RWPE1 (cell line): ENCODE measurements at places on chromosomes 7 and 10.

- DNase-seq = no peak
Observed at GRCh38 chr7:45203459-45203858, 45.9 kb downstream of the RAMP3 start.

DNA sequence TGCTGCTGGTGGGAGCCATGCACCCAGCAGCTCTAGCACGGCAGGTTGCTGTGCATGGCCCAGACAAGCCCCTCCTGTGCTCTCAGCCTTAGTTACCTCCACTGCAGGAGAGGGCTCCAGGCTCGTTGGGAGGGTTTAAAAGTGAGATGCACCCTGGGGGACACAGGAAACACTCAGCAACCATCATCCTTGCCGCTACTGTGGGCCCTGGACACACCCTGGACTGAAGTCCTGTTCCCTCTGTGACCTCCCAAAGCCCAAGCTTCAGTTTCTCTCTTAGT is 49.0 kb downstream of the FOXL3 start:
- no peak for DNase-seq

- DNase-seq = no peak
Observed at GRCh38 chr10:53022611-53023088, 250.1 kb upstream of the MBL2 start.

DNA sequence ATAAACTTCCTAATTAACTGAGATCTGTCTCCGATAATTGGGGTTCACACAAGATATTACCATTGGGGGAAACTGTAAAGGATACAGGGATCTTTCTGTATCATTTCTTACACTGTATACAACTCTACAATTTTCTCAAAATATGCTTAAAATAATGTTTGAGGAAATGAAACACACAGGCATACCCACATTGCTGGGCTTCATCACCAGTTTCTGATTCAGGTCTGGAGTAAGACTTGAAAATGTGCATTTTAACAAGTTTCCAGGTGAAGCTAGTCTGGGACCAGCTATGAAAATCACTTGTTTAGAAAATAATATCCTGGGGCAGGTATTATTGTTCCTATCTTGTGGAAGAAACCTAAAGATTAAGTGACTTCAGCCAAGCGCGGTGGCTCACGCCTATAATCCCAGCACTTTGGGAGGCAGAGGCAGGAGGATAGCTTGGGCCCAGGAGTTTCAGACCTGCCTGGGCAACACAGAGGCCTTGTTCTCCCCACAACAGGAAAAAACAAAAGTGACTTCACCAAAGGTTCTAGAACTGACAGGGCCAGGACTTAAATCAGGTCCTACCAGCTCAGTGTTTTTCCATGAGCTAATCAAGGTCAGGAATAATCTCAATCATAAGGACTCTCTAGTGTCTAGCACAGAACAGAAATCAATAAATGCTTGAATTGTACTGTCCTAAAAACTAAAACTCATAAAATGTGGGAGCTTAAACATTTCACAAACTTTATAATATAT is 12.6 kb downstream of the TOMM7 start:
- DNase-seq = no peak

- DNase-seq = no peak
Observed at GRCh38 chr10:99203310-99203709, 32.3 kb downstream of the HPSE2 start.

GRCh38 chr7:150003304-150003810 is 129.6 kb downstream of the ATP6V0E2 start:
- DNase-seq = no peak

- DNase-seq = no peak
Observed at GRCh38 chr7:129734400-129734799, 122.9 kb downstream of the NRF1 start.

GRCh38 chr7:150439967-150440366 is 10.5 kb upstream of the GIMAP8 start:
- DNase-seq = no peak

DNA sequence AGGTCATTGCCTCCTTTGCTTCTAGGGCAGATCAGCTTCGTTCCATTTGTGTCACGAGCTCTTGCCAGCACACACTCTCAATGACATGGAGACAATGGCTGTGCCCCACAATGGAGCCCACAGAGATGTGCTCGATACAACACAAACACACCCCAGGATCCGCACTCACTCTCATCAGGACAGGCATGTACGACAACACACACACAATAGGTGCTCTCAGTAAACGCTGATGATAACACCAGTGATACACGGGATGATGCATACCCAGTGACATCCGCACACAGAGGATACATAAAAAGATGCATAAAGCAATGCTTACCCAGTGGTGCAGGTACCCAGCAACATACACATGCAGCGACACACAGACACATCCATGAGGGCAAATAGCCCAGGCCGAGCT is 61.2 kb upstream of the LBX1 start:
- no peak for DNase-seq

GRCh38 chr10:84173501-84173929 is at the start of gene GPR15LG:
GPR15LG (plus strand) TSS chr10:84173801; CDS start chr10:84173852, 51 bp downstream.
- DNase-seq = no peak

DNA sequence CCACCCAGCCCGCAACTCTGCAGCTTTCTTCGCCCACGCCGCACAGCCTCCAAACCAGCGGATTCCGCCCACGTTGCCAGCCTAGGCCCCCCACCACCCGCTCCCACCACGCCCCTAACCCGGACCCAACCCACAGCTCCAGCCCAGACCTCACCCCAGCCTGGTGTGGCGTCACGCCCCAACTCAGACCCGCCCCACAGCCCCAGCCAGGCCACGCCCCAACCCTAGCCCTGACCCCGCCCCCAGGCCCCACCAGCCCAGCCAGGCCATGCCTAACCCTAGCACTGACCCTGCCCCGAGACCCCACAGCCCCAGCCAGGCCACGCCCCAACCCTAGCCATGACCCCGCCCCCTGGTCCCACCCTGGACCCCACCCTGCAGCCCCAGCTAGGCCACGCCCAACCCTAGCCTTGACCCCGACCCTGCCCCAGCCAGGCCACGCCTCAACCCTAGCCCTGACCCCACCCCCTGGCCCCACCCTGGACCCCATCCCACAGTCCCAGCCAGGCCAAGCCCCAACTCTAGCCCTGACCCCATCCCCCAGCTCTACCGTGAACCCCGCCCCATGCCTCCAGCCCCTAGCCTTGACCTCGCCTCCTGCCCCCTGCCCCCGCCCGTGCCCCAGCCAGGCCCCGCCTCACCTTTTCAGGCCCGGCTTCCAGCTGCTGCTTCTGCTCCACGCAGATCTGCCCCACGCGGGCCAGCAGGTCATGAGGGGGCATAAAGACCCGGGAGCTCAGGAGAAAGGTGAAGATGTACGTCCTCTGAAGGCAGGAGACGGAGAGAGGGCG is 64.0 kb downstream of the RASGEF1A start:
- DNase-seq = peak; percentile 38

DNA sequence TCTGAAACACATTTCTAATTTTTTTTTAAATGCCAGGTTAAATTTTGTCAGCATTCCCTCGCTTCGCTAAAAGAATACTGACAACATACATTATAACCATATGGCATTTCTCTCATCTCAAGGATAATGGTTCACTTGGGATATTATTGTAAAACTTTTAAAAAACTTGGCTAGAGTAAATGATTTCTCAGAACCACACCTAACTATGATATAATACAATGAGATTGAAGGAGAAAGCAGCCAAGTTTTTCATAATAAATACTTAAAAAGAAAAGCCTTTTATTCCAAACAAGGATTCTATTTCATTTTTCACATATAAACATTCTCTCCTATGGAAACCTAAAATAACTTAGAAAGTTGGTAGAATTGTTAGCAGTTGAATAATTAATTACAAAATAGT is 413.9 kb downstream of the HGF start:
- no peak for DNase-seq
